Activated naive CD4-positive, alpha-beta T cell (primary cell): ENCODE measurements at places on chromosomes 16 and 17.

DNA sequence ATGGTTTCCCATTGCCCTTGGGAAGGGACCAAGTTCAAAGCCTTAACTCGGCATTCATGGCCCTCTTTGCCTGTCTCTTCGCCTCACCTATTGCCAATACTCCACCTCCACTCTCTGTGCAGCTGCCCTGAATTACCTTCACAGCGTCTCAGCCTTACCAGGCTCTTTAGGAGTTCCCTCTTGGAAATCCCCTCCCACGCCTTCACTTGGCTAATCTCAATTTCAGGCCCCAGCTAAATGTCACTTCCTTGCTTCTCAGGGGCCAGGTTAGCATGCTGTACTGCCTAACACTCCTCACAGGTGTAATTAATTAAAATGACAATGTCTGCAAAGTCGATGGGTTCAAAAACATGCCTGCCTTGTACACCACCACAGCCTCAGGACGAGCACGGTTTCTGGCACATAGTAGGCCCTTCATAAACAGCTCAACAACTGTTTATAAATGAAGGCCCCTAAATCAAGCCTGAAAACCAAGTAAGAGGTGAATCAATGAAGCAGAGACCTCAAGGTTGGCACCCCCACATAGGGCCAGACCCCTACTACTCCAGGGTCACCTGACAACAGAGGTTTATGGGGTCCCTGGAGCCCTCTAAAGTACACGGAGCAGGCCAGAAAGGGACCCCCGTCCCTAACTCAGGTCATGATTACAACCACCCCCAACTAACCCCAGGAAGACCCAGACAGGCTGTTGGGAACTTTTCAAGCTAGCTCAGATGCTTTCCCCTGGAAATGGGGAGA lies 11.2 kb upstream of the EEF2K start:
- DNase-seq: no peak

DNA sequence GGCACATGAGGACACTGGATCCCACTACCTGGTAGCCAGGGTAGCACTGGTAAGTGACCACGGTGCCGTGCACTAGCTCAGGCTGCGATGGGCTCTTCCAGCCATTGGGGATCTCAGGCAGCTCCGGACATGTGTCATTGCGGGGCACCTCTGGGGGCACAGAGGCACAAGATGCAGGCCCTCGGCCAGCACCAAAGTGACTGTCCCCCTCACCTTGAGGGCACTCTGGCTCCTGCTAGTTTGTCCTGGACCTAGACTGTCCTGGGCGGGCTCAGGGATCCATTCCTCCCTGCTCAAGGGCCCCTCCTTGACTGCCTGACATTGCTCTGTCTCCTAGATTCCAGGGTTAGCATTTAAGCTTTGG lies 6.7 kb upstream of the PHF12 start:
- DNase-seq: no peak

DNA sequence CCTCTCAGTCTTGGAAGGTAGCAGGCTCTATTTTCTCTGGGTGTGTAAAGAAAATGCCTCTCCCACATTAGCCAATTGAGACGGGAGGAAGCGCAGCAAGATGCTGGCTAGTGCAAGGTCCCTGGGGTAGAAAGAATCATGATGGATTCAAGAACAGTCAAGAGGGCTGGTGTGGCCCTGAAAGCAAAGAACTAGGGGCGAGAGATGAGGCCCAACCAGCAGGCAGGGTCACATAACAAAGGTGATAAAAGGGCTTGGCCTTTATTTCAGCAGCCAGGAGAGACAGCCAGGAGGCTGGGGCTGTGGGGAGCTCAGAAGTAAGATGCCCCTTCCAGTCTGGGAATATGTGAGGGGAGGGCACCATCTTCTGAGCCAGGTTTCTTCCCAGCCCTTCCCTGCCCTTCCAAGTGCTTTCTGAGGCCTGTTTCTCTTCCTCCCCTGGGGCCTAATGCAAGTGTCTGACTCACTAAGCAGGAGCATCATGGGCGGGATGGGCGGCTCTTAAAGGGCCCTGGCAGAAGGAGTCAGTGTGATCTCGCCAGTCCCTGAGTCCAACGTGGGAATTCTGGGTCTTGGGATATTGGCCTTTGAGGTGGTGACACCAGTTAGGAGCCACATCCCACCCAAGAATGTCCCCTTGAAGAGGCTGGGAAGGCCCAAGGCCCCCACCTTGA lies 3.9 kb upstream of the NLRC5 start:
- no peak for DNase-seq

DNA sequence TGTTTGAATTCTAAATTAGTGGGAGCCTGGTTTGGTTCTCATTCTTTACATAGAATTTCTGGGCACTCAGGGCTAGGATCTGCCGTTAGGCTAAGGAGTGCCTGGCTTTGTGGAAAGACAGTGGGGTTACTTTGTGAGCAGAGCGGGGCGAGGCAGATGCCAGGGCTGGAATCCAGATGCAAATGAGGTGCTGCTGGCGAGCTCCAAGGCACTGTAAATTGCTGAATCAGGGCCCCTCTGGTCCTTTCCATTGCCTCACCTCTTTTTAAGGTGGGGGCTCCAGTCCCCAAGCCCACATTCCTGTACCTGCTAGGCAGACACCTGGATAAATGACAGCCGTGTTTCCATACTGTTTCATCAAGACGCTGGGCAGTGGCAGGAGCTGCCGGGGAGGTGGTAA lies 33.8 kb downstream of the PIPOX start:
- no peak for DNase-seq

DNA sequence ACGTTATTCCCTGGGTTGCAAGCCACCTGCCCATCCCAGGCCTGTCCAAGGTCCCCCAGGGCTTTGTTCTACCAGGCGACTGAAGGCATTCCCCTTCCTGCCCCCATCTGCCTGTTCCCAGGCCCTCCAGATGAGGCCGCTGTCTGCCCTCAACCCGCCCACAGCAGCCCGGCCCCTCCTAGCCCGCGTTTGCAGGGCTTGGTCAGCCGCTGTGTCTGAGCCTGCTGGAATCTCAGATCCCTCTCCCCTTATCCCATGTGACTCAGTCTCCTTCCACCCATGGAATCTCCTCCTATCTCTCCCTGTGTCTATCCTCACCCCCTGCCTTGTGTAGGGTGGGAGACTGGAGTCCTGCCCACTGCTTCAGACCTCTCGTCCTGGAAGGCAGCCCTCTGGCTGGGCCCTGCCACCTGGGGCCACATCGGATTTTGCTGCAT lies 186.0 kb upstream of the TNRC6C start:
- peak; percentile 16 for DNase-seq
